Vagina (tissue), 2 donors: ENCODE measurements at places on chromosomes 2 and 18. TPM values are rescaled to one million over a fixed set of nuclear protein-coding genes. Genes with fewer than 3 reads are reported as not detected.

GRCh38 chr18:76493213-76494161 lies 1.6 kb downstream of the ZNF516 start:
- DNase-seq, result no peak

DNA sequence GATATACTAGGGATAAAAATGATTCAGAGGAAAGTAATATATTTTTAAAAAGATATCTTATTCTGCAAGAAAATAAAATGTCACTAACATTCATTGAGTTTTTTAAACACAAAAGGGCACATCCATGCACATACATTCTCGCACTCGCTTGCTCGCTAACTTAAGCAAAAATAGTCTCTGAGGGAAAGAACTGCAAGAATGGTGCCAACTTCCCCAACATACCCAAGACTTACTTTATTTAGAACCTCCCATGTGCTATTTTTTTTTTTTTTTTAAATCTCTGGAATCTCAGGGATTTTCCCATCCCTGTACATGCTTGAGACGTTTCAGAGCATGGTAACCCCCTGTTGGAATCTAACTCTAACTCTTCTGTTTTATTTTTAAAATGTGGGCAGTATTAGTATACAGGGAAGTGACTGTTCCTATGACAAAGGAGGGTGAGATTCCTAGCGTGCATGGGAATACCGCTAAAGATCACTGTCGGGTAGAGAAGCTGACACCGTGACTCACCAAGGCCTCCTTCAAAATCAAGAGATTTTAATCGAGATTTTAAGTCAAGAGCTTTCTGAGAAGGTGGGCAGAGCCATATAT lies 187.9 kb upstream of the ZEB2 start:
- DNase-seq, result no peak

- no peak for DNase-seq
These were observed 78.1 kb upstream of the NPAS2 start for GRCh38 chr2:100741880-100742276.

Gene ST6GAL2
- 2.9 TPM for total RNA-seq

Gene GATA6
- total RNA-seq, result 9.8 TPM

DNA sequence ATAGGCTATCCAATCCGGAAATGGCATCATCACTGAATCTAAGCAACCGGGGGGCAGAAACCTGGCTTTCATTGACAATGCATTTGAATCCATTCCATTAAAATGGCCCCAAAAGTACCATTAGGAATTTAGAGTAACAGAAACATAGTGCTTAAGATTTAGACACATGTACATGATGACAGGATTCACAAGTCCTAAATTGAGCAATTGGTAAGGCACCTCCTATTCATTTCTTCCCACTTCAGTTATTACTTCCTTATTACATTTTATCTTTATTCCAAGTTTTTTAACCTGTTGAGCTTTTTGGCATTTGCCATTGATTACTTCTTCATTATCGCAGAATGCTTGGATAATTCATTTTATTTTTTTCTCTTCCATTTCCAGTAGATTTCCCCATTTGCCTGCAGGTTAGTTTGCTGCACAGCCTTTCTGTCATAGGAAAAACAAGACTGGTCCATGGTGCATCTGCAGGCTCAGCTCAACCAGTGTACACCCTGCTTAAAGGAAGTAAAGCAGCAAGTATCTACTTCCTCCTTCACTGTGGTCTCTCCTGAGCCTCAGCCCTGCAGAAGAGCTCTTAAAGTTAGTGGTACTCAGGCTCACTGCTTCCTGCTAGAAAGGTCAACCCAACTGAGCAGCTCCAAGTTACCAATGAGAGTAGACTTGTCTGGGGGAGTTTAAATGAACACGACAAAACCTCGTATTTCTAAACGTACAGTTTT lies 89.2 kb downstream of the DOCK10 start:
- no peak for DNase-seq

DNA sequence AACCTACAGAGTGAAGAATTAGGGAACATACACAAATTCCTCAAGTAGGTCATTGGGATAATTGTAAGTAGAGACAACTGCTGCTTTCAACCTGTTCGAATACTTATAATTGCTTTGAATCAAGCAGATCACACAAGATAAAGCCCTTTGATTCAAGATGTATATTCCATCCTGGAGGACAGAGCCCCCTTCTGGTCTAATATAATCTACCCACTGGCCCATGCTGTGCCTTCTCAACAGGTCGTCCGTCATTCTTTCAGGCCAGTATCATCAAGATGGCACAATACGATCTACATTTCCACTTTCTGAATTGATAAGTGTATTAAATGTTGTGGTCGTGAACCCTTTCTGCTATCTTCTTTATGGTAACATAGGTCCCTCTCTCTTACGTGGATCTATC lies 387.0 kb upstream of the CDH19 start:
- no peak for DNase-seq

DNA sequence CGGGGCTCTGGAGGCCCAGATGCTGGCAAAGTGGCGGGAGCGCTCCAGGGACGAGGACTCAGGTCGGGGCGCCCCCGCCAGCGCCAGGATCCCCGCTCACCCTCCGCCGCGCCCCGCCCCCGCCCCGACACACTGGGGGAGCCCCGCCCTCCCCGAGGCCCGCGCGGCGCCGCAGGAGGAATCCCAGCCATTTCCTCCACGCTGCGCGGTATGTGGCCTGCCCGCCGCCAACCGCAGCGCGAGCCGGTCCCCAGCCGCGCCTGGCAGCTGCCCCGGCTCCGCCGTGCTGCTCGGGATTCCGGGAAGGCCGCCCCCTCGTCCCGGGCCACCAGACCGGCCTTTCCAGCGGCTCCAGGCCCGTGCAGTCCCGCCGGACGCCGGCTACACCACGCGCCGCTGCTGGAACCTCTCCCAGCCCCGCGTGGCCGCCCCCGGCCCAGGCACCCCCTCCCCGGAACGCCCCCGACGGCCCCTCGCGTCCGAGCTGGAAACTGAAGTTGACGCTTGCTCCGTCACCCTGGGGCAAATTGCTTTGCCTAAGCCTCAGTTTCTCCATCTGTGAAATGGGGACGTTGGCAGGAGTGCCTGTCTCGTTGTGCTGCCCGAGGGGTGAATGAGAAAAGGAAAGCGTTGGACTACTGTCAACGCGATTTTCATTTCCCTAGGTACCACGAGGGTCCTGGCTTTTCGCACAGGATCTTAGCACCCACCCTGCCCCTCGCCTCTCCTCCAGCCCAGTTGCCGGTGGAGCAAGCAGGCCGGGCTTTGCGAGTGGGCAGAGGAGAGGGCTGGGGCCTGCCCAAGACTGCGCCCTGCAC lies 53.6 kb downstream of the PKDCC start:
- no peak for DNase-seq

Gene NMUR1
- total RNA-seq, result not detected

Gene SPAST
- total RNA-seq, result 20.6 TPM

Gene PKP4
- 71.5 TPM for total RNA-seq

Gene ASAP2
- 36.3 TPM for total RNA-seq

Gene FSHR
- total RNA-seq, result not detected

- no peak for DNase-seq
These were observed 393.5 kb downstream of the ARHGAP15 start for GRCh38 chr2:143522699-143523098.

Gene NT5DC4
- total RNA-seq, result not detected

GRCh38 chr2:192004188-192004963 lies 157.5 kb upstream of the CAVIN2 start:
- no peak for DNase-seq

GRCh38 chr18:12315490-12315889 lies 7.4 kb downstream of the TUBB6 start:
- no peak for DNase-seq

DNA sequence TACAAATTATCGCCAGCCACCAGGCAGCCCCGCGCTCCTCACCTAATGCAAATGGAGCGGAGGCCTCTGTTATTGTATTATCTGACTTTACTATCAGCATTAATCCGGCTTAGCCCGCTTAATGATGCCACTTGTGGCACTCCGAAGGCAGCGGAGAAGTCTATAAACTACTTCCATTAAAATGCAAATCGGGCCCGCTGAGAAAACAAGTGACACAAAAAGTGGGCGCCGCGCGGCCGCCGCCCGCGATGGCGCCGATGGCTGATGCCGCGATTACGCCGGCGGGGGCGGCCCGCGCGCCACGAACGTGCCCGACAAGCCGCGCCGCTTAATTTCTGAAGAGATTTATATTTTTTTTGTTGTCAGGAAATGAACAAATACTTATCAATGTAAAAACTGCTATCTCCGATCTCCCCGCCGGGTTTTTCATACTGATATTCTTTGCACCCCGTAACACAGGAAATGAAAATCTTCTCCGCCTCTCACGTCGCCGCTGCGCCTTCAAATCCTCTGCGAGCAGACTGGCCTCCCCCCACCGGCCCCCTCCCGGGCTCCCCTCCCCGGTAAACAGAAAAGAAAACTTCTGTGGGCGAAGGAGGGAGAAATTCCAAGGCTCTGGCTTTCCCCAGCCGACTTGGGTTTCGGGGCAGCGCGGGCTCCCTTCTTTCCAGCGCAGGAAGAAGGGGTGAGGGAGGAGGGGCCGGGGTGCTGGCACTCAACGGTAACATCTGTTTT lies 221.8 kb downstream of the INSIG2 start:
- DNase-seq, result no peak

DNA sequence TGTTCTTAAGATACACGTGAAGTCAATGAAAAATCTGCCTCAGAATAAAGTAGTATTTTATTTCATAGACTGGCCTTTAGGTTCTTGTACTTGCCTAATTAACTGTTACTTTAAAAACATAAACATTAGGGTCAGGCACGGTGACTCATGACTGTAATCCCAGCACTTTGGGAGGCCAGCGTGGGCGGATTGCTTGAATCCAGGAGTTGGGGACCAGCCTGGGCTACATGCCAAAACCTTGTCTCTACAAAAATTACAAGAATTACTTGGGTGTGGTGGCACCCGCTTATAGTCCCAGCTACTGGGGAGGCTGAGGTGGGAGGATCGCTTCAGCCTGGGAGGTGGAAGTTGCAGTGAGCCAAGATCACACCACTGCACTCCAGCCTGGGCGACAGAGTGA lies 16.0 kb upstream of the SNORC start:
- DNase-seq, result no peak

DNA sequence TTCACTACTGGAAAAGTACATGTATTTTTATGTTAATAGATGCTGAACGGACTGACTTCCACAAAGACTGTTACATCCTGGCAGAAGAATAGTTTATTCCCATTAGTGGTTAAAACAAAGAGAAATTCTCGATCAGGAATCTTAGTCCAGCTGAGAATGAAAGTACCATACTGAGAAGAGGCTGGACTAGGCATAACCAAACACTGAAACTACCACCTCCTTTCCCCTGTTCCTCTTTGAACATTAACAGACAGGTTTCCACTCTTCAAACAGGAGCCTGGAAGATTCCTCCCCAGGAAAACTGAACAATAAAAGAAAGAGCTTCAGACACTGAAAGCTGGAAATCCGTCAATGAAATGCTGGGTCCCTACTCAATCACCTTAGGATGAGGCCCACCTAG lies 25.8 kb downstream of the LDAH start:
- DNase-seq, result no peak

DNA sequence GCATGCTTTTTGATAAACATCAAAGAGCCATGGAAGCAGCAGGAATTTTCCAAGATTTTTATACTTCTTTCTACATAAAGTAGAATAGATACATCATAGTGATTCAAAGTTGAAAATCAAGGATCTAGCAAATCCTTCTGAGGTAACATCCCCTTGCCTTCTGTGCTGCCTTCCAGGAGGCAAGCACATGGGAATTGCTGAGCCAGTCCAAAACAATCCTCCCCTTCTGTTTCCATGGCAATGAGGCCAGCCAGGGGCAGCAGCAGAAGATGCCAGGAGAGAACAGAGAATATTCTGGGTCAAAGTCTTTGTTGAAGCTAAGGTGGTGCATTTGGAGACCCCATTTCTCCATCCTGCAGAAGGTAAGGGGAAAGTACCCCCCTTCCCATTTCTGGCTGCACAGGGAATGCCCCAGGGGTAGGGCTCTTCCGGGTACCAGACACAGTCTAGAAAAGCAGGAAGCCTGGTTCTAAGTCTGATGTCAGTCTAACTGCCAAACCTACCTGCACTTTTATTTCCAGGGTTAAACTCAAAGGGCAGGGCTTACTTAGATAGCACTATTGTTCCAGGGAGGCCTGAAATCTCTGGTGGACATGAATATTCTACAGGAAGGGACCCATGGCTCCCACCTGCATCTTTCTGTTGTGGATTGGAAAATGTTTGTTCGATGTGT lies 22.1 kb downstream of the CENPA start:
- no peak for DNase-seq

DNA sequence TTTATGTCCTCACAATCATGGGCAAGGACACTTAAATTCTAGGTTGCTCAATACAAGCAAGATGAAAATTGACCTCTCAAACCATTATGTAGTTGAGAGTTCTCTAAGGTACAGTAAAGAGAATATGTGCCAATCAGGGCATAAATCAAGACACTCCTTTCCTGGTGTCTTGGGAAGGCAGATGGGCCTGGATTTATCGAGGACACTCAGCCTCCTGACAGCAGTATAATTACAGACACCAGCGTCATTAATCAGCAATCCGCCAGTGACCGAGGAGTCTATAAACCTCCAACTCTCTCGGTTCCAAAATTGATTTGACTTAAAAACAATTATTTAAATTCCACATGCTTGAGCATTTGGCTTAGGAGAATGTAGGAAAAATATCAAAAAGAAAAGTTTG lies 75.7 kb upstream of the DAPL1 start:
- DNase-seq, result peak; percentile 22
